ENCODE measurements at places on chromosomes 1 and 21.

DNA sequence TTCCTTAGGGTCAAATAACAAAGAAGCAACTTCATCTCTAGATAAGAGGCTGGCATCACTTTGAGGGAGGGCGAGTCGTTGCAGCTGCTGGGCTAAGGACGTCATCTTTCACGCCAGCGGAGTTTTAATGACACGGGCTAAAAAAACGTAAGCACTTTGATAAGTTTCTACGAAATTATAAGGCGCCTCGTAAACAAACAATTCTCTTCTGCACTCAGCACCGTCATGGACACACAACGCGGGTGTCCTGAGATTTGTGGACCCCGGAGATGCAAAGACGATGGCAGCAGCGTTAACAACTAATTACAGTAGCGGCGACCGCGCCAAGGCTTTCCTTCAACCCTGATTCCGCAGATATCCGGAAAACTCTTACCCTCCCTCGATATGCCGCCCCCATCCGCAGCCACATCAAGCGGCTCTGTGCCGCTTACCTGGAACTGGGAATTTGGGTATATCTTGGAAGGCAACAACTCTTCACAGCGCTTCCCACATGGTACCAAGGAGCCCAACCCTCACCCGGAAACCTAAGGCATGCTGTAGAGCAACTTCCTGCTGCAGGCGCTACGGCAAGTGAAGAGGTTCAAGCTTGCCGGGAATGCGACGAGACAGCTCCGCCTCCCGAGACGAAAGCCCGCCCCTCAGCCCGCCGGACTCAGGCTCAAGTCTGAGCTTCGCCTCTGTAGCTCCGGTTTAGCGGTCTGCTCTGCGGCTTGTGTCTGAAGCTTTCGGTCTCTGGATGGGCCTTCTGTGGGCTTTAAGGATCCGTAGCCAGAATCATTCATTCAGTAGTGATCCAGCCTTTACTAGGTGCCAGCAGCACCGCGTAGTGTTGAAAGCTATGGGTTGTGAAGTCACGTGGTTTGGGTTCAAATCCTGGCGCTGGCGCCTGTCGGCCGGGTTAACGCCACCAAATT is at the start of gene HEATR1:
Gene HEATR1 (minus strand): TSS at position 526 of the 914 bp plus-strand sequence. CDS start 421 bp downstream, at position 105.
- peak; percentile 91 for DNase-seq

DNA sequence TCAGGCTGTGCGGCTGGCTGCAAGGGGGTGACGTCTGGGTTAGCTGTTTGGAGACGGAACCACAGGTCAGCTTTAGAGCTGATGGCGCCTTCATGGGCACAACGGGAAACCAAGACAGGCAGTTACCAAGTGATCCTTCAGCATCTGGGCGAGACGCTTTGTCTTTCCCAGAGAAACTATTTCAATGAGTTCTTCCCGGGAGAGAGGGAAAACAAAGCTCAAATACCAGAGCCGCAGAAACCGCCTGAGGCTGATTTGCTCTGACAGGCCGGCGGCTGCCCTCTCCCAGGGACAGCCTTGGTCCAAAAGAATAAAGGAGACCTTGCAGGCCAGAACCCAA is 76.5 kb downstream of the CD58 start:
- no peak for DNase-seq

GRCh38 chr1:224707843-224708725 is 92.0 kb downstream of the CNIH3 start:
- no peak for DNase-seq

- no peak for DNase-seq
Measured at GRCh38 chr1:150132372-150132771, 17.3 kb upstream of the PLEKHO1 start.

- no peak for DNase-seq
Measured at GRCh38 chr1:96187020-96187419, 534.6 kb upstream of the PTBP2 start.

DNA sequence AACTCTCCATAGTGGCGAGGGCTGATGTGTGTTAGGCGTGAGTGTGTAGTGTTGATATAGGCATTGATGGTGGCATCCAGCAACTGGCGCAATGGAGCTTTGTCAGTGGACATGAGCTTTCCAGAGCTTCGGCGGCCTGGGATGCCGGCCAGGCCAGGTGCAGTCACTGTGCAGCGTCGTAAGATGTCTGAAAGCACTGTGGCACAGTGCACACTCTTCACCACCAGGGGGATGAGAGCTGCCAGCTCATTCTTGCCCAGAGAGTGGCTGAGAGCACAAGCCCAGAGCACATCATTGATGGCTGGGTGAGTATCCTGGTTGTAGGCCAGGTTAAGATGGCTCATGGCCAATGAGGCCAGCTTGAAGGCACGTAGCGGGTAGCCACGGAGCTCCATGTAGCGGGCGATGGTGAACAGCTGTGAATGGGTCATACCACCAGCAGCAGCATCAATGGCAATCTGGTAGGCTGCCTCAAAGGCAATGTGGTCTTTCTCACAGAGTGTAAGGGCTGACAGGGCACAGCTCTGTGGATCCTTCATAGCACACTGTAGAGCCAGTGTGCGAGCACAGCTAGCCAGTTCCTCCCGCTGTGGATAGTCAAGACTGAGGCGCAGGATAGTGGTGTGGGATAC is 6.7 kb downstream of the UROD start:
- no peak for DNase-seq

GRCh38 chr1:15975358-15975804 is 520 bp downstream of the ZBTB17 start:
- peak; percentile 63 for DNase-seq

All from hypothalamus (tissue), 51 donors.